Ovary (tissue), 10 donors: ENCODE measurements at places on chromosomes 4 and X. TPM values are rescaled to one million over a fixed set of nuclear protein-coding genes. Genes with fewer than 3 reads are reported as not detected.
A peak's percentile ranks its signal among the peaks of the same experiment; 100 is the strongest.

Gene GABRB1
- not detected for polyA plus RNA-seq

DNA sequence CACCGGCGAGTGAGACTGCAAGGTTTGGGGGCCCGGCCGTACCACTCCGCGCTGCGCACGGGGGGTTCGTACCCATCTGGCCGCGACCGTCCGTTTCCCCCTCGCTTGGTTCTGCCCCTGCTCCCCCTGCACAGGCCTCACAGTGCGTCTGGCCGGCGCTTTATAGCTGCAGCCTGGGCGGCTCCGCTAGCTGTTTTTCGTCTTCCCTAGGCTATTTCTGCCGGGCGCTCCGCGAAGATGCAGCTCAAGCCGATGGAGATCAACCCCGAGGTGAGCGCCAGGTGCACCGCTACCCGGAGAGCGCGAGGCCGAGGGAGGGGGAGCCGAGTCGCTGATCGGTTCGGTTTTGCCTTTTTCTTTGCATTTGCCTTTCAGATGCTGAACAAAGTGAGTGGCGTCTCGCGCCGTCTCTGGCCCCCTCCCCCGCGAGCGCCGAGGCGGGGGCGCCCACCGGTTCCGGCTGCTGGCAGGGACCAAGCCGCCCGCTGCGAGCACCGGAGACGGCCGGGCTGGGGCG lies at the start of gene UCHL1:
Gene UCHL1, plus strand, starts transcription at position 189 of the 517 bp plus-strand sequence. Its CDS starts 49 bp downstream, at position 238.
- DNase-seq = peak; percentile 74

Gene PRRG1
- polyA plus RNA-seq = 8.3 TPM

- DNase-seq = no peak
Observed at GRCh38 chr4:2009651-2010233, 968 bp upstream of the NELFA start.

Gene AMOT
- polyA plus RNA-seq = 3.2 TPM

Gene SPANXD
- not detected for polyA plus RNA-seq

Gene SUPT20HL1
- 0.12 TPM for polyA plus RNA-seq

Gene PCDH11X
- 4.5 TPM for polyA plus RNA-seq

- DNase-seq = no peak
Observed at GRCh38 chr4:86326400-86326799, 33.5 kb downstream of the MAPK10 start.

DNA sequence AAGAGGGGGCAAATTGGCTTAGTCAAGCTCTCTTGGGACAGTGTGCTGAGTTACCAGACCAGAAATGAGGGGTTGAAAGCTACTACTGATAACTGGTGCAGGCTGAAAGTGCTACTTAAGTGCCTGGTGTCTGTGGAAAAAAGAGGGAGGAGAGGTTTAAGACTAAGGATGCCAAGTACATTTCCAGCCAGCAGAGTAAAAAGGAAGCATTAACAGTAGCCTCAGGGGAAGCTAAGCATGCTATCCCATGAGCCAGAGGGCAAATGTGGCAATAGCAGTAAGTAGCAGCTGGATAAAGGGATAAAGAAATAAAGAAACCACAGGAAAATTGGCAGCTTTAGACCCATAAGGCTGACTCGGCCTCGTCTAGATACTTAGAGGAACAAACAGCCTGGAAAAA lies 196.3 kb upstream of the MAB21L2 start:
- no peak for DNase-seq

DNA sequence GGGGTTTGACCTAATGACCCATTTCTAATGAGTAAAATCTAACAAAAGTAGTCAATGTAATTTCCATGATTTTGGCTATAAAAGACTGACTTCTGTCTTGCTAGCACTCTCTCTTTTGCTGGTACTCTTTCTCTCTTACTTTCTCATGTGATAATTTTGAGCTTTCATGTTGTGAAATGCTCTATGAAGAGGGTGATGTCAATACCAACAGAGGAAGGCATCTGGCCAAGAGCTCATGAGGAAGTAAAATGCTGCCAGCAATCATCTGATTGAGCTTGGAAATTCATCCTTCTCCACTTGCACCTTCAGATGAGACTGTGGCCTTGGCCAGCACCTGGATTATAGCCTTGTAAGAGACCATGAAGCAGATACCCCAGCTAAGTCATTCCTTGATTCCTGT lies 347.7 kb downstream of the HS3ST1 start:
- no peak for DNase-seq

Gene SHROOM2
- polyA plus RNA-seq = 9.7 TPM

- DNase-seq = no peak
Observed at GRCh38 chr4:16537926-16538325, 311.7 kb upstream of the TAPT1 start.
